ENCODE measurements at places on chromosomes 5 and 9. TPM values are rescaled to one million over a fixed set of nuclear protein-coding genes. Genes with fewer than 3 reads are reported as not detected.

Gene TNFSF8
- total RNA-seq: 11.6 TPM

DNA sequence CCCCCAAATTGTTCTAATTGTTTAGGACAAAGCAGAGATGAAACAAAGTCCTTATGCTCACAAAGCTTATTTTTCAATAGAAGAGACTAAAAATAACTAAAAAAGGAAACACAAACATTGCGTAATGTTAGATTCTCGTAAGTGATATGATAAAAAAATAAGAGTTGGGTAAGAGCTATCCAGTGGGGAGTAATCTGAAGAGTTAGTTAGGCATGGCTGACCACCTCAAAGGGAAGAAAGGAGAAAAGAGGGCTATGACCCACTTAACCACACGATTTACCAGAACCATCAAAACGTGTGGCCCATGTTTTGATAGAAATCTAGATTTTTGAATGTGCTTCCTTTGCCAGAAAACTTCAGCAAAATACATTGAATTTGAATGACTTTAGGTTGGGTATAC is 1296.8 kb upstream of the NUDT12 start:
- no peak for DNase-seq

Gene NUTM2G
- not detected for total RNA-seq

DNA sequence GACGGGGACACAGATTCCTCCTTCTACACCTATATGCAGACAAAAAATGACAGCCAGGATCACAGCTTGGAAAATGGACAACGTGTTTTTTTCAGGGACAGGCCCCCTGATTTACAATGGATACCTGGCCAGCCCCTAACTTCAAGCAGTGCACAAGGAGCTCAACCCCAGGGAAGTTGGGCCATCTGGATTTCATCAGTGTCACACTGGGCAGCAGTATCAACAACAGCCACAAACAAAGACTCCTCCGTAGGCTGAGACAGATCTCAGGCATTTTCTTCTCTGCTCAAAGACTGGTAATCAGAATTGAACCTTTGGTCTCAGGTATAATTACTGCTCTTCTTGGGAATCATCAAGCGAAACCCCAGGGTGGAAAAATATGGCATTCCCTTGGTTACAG is 374.0 kb downstream of the ZNF608 start:
- DNase-seq: no peak

- DNase-seq: no peak
Observed at GRCh38 chr5:83097689-83098231, 20.4 kb downstream of the XRCC4 start.

Gene SPACA9
- total RNA-seq: not detected

DNA sequence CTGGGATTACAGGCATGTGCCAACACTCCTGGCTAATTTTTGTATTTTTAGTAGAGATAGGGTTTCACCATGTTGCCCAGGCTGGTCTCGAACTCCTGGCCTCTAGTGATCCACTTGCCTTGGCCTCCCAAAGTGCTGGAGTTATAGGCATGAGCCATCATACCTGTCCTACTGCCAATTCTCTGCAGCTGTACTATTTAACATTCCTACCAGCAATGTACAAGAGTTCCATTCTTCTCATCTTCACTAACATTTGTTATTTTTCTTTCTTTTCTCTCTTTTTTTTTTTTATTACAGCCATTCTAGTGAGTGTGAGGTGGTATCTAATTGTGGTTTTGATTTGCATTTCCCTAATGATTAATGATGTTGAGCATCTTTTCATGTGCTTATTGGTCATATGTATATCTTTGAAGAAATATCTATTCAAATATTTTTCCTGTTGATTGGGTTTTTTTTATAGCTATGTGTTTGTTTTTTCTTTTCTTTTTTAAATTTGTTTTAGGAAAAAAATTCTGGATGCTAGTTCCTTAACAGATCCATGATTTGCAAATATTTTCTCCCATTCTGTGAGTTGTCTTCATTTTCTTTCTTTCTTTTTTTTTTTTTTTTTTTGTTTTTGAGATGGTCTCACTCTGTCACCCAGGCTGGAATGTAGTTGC is 17.4 kb downstream of the ANKHD1 start:
- DNase-seq: no peak

Gene OBP2B
- not detected for total RNA-seq

Gene GRAMD2B
- 123 TPM for total RNA-seq

DNA sequence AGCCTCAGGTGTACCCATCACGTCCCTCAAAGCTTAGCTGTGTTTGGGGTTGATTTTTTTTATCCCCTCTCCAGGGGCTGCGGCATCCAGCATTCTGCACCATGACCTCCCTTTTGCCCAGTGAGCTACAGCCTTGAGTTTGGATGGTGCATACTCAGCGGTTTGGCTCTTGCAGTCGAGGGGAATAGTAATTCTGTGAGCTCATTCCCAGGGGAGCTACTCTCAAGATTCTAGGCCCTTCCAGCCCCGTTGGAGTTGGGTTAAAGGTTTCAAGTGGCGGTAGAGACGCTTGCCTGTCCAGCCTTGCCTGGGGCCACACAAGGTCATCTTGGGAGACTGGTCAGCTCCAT is 102.2 kb upstream of the SPRY4 start:
- no peak for DNase-seq

GRCh38 chr9:109476642-109477257 is 21.4 kb downstream of the PTPN3 start:
- DNase-seq: peak; percentile 57

DNA sequence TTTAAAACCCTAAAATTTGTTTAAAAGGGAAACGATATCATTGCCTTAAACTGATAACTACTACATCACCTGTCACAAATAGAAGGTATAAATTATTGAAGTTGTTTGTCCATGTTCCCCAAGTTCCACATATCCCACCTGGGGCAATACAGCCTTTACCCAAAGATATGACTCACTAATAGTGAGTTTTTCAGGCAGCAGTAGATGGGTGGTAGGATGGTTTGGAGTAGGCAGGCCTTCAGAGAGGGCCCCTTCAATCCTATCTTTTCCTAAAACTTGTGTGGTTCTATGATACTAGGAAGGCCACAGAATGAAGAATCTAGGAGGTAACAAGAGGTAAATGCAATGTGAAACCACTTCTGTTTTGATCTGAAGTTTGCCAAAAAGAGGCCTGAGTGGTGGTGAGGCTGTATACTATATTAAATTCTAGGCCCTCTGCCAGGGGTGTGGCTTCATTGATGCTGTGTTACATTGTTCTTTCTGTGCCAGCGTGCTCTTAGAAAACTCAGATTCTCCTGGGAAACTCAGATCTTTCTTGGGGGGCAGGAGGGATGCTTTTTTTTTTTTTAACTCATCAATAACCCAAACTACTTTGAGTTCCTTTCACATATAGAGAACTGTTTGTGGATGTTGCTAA is 7.2 kb downstream of the CYSTM1 start:
- DNase-seq: no peak

GRCh38 chr5:110053205-110053604 is 363.5 kb downstream of the MAN2A1 start:
- DNase-seq: no peak

DNA sequence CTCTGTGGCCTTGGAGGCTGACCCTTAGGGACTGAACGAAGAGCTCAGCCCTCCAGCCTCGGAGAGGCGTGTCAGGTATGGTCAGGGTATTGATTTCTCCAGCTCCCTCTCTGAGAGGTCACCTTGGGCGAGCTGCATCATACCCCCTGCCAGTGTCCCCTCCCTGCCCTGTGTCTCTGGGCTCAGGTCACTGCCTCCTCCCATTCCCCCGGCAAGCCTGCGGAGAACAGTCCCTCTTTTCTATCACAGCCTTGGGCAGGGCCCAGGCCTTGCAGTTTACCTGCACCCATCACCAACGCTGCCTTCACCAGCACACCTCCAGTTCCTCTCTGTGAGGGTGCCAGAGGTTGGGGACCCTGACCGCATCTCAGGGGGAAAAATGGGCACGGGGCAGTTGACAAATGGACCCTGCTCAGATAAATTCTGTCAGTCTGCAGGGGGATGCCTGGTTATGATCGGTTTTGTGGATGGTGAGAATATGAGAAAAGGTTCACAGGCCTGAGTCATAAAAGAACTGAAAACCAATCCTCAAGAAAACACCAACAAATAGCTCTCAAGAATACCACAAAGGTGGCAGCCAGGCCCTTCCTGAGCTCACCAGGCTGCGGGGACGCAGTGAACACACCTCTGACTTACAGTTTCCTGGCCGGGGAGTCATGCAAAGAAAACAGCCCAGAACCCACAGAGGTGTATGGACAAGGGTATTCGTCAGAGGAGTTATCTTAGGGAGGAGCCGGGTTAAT is 24.7 kb upstream of the RXRA start:
- no peak for DNase-seq

Gene SIL1
- total RNA-seq: 39.3 TPM

DNA sequence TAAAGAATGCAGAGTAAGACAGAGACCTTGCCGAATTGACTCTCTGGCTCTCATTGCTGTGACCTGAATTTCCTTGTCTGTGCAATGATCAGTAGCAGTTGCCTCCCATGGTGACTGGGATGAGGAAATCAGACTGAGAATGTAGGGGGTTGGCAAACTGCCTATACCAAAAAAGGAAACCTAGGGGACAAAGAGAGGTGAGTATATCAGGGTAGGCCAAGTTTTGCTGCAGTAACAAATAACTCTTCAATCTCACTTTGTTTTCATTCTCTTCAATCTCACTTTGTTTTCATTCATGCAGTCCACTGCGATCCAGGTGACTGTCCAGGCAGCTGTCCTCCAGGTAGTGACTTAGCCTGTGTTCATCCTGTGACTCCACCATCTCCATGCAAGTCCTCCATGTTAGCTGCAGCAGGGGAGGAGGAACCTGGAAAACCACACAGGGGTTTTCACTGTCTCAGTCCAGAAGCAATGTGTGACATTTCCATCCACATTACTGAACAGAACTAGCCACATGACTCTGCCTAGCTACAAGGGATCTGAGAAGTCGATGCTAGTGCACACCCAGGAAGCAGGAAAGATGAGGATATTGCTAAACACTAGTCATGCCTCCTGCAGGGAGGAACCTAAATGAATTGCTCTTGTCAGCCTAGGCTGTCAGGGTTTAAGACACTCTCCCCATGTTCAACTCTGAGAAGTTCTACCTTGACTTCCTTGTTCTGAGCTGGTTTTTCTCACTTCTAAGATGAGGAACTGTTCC is 26.0 kb downstream of the TMEM174 start:
- DNase-seq: no peak
